D341Med (cell line): ENCODE measurements at places on chromosomes 1 and 21.

DNA sequence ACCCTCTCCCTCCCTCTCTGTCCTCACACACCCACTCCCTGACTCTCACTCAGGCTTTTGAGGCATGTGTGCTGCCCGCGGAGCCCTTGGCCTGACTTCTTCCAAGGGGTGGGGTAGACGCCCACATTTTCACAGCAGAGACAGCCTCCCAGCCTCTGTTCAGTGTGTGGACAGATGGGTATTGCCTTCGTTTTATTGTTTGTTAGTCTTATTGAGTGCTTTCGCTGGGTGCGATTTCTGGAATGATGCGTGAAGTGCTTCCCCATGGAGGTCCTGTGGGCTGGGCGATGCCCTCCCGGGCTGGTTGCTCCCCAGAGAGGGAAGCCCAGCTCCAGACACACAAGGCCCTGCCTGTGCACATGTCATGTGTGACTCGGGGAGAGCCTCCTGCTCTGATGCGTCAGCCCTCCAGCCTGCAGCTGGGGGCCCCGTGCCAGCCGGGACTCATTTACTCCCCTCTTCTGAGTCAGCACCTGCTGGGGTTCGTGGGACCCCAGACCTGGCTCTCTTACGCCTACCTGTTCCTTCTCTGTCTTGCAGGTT is 14.7 kb downstream of the PDXK start:
- no peak for DNase-seq

DNA sequence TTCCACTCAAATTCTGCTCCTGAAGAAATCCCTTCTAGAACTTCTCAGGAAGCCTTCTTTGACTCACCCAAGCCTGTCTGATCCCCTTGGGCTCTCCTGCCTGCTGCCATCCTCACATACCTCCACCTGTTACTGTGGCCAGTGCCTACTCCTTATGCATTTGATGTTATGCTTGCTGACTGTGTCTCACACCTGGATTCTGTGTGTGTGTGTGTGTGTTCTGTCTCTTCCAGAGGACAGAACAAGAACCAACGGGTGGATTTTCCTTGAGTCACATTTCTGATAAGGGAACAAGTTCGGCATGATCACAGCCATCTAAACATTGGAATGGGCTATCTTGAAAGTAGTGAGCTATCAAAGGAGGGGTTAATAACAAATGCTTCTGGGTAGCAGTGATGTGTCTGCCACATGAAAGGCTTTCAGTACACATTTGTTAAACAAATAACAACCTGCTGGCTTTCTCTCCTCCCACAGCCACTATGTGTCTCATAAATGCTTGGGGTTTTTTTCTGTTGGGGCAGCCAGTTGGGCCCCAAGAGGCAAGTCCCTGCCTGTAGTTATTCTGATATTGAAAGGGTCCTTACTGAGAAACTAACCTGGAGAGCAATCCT is 8.9 kb upstream of the GPR37L1 start:
- DNase-seq: no peak

DNA sequence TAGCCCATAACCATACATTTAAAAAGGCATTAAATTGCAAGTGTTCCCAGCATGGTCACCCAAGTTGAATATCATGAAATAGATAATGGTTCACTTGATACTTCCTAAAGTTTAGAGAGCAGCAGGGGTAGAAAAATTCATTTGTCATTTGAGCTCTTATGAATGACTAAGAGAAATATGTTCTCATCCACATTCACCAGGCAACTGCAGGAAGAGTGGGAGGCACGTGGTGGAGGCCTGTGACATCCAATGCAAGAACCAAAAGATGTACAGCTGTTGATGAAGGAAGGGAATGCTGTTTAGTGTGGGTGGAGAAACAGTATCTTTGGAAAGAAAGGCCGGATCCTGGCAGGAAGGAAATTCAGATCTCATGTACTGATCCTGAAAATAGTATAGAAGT is 473.1 kb downstream of the ADGRL2 start:
- DNase-seq: no peak

- peak; percentile 15 for DNase-seq
These were observed 920 bp downstream of the MTHFR start for GRCh38 chr1:11804666-11805421.

DNA sequence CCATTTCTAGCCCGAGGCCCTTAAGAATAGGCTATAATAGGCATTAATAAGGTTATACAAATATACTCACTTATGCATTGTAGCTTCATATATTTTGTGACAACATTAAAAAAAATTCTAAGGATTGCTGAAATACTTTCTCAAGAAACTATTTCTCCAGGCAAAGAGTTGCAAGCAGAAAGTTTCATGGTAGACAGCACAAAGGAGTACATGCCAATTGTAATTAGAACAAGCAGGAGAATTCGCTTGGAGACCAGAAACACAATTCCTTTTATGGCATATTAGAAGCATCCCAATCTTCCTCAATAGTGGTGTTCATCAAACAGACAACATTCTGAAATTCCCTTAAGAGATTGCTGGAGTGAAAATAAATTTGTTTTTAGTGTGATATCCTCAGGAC is 122.8 kb downstream of the CRB1 start:
- no peak for DNase-seq

DNA sequence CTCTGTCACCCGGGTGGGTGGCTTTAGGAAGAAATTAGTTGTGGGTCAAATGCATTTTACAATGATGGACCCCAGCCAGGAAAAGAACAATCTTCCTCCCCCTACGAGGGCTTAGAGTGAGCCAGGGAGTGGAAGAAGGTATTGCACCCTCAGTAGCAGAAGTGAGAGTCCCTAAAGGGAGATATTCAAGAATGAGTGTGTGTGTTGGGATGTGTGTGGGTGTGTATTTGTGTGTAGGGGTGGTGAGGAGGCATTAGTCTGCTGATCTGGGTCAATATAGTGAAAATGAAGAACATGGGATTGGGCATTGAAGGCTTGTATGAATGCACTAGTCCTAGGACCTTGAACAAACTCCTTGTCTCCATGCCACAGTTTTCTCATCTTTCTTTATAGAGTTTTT is 85.2 kb upstream of the RUNX1 start:
- no peak for DNase-seq

- DNase-seq: no peak
These were observed 3.4 kb upstream of the ZNF678 start for GRCh38 chr1:227559926-227560325.

DNA sequence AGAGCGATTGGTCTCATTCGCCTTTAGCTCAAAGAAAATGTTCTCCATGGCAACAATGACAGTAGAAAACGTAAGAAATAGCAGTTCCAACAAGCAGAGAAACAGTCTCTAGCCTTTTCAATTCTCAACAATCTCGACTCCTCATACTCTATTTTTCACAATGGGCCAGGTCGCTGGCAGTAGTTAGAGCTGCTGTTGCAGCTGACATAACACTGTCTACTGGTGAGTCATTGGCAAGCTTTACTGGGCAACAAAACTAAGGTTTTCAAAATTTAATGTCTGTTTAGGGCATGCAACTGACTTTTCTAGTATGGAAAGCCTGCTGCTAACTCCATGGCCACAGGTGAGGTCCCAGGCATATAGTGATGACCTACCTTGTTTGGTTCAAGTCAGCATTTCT is 221.1 kb upstream of the KAZN start:
- no peak for DNase-seq

- peak; percentile 57 for DNase-seq
These were observed 12.6 kb downstream of the PIGP start for GRCh38 chr21:37060296-37060695.

DNA sequence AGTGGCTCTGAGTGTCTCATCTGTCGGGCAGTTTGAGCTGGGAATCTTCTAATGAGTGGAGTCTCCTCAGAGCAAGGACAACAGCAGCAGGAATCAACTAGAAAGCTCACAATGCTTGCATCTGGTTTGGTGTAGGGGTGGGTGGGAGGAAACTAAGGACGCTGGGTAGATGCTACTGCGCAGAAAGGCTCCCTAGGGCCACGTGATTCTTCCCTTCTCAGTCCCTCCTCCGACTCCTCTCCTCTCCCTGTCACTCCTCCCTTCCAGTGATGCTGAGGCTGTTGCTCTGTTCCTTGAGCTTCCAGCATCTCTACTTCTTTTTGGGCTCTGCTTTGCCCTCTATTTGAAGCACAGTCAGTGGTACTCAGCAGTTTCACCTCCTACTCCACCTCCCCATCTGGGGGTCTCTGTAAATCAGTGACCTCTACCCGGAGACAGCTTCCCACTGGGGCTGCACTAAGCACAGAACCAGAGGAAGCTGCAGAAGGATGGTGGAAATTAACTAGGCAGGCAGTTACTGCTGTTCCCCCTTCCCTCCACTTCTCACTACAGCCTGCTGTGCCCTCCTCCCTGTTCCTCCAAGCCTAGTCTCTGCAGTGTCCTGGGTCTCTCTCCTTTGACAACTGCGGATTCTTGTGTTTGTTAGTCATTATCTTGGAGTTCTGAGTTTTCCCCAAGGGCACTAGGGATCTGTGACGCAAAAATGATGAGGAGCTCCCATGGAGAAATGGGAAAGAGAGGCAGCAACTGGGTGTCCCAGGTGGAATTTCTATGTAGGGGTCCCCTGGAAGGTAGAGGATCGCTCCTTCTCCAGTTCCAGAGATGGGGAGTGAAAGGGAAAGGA is 5.8 kb downstream of the LINGO4 start:
- no peak for DNase-seq

DNA sequence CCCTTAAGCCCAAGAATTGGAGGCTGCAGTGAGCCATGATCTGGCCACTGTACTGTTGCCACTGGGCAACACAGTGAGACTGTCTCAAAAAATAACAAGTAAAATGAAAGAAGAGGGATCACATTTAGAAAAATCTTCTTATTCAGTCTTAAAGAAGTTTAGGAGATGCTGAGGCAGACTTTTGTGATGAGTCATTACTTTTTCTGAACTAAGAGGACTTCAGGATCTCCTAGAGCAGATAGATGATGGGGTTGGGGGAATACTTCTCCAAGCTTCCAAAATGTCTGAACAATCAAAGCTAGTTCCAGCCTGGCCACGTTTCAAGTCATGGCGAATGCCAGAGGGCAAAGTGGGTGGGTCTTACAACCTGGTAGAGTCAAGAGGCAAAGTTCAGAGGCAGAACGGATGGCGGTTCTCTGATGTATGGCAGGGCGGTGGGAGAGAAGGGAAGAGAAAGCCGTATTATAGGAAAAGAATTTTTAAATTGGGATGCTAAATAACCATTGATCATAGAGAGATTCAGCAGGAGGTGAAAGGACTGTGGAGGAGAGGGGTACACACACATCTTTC is 2.1 kb upstream of the CIART start:
- DNase-seq: no peak

DNA sequence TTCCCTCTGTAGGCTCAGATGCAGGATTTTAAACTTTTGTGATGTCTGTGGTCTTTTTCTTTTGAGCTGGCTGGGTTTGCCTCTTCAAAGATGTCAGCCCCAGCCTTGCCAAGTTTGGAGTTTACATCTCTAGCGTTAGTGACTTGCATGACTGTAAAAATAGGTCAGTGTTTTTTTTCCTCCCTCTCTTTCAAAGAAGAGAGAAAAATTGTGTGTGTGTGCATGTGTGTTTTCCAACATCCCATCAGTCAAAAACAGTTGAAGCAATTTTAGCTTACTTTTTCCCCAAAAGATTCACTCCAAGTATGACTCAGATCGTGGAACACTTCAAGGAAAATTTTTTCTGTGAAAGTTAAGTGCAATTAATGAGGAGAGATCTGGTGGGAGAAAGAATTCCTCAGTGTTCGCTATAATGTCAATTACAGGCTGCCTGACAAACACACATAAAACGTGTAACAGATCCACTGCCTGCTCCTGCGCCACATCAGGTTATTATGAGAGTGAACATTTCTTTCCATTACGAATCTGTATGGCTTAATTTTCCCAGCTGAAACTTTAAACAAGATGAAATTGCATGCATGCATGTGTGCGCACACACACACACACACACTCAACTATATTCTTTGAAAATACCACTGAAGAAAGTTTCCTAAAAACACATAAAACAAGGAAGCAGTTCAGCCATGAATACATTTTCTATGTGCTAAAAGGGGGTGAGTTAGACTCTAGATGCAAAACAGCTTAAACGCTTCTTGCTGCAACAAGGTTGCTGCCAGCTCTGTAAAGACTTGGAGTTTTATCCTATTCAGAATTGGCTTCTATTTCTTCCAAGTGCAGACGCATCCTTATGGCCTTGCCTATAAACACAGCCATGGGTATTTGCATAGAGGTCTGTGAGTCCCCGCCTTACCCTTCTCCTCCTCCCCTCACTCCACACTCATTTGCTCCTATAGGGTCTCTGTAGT is 55.5 kb downstream of the TLR5 start:
- DNase-seq: no peak

GRCh38 chr1:42822800-42823392 is 5.7 kb upstream of the SVBP start:
- DNase-seq: no peak

DNA sequence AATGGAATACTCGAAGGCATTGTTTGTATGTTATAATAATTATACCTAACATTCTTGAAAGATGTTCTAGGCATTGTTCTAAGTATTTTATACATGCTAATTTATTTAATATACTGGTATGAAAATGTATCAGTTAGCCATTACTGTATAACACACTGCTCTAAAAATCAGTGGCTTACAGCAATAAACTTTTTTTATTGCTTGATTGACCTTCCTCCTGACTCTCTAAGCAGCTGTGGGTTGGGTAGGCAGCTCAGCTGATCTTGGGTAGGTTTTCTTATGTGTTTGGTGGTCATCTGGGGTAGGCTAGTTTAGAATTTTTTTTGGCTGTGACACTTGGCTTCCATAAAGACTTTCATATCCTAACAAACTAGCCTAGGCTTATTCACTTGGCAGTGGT is 100.2 kb upstream of the SYT6 start:
- DNase-seq: no peak

DNA sequence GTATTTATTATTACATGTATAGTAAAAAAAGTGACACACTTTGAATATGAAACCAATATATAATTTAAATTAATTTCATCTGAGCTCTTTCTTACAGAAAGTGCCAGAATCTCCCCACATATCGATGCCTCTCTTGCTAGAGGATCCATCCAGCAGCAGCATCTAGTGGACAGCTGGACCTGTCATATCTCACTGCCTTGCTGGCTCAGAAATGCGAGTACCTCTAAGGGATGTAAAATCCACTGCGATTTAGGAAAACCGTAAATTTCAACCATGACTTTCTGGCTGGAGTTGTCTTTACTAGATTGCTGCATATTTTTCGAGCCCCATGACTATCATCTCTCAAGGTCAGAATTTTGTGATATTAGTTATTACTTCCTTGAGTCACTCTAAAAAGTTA is 333.8 kb downstream of the NEGR1 start:
- no peak for DNase-seq

GRCh38 chr21:45056296-45056904 is 18.0 kb upstream of the ADARB1 start:
- DNase-seq: no peak
